ENCODE measurements at places on chromosomes 5 and 9.
A peak's percentile ranks its signal among the peaks of the same experiment; 100 is the strongest.

- no peak for DNase-seq
Measured at GRCh38 chr5:175463641-175464040, 14.7 kb upstream of the SFXN1 start.

GRCh38 chr5:109038209-109038840 is 290.6 kb downstream of the FER start:
- DNase-seq: peak; percentile 49

DNA sequence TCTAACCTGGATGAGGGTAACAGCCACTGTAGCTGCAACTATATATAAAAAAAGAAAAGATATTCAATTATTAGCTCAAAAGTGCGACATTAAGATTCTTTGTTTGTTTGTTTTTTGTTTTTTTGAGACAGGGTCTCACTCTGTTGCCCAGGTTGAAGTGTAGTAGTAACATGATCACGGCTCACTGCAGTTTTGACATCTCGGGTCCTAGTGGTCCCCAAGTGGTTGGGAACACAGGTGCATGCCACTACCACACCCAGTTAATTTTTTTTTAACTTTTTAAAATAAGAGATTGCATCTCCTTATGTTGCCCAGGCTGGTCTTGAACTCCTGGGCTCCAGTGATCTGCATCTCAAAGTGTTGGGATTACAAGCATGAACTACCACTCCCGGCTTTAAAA is 61.8 kb downstream of the MEF2C start:
- DNase-seq: no peak

DNA sequence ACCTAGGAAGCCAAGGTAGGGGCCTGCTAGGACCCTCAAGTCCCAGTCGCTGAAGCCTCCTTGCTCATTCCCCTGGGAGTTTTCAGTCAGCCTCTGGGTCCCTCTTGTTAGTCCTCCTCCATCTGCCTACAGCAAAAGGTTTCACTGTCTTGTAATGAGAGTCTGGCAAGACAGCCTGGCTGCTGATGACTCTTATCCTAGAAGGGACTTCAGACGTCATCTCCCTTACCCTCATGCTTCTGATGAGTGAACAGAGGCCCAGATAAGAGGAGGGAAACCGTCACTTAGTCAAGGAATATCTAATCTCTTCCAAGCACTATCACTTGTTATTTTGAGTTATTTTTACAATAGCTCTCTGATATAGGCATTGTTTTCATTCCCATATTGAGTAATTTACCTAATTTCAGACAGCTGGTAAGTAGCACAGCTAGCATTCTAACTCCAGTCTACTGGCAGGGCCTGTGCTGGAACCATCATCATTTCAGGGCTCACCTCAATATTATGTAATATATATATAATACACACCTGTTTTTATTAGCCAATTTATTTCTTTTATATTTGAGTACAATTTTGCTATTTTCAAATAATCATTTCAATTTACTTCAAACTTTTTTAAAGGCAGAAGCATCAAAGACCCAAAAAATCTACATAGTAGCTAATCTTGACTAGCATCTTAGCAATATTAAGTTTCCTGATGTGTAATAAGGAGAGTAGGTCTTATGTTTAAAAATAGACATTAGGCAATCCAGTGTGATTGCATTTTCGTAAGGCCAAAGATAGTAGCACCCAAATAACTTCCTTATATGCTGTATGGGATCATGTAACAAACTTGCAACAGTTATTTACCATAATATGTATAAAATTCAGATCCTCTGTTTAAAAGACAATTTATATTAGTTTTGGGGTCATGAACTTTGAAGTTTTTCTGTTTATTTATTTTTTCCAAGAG is 7.9 kb downstream of the CMYA5 start:
- DNase-seq: peak; percentile 26

- no peak for DNase-seq
Measured at GRCh38 chr9:130473566-130473965, 28.8 kb downstream of the ASS1 start.

DNA sequence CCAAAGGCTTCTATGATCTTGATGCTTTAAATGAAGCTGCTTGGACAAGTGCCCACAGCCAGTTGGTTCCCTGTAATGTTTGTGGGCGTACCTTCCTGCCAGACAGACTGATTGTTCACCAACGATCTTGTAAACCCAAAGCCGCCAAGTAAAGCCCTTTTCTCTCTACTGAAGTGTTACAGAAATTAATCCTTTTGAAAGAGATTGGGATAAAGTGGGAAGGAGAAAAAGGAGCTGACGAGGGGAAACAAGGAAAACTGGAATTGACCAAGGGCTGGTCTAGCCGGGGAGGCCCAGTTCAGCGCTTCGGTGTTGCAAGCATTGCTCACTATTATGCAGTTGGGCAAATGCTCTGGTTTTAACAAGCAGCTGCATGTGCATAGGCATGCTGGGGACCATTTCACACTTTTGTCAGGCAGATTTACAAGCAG is 53.2 kb downstream of the ZNF474 start:
- DNase-seq: peak; percentile 98

- DNase-seq: peak; percentile 50
Measured at GRCh38 chr9:133477992-133478850, 678 bp downstream of the SLC2A6 start.

DNA sequence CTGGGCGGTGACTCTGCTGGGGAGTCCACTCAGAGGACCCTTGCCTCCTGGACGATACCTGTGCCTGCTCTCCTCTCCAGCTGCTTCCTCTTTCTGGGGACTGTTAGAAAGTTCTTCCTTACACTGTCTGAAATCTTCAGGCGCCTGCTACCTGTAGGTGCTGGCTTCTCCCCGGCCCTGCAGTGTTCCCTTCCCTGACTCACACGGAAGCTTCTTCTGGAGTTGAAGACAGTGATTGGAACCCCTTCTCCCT is 562 bp downstream of the GSN start:
- peak; percentile 56 for DNase-seq

DNA sequence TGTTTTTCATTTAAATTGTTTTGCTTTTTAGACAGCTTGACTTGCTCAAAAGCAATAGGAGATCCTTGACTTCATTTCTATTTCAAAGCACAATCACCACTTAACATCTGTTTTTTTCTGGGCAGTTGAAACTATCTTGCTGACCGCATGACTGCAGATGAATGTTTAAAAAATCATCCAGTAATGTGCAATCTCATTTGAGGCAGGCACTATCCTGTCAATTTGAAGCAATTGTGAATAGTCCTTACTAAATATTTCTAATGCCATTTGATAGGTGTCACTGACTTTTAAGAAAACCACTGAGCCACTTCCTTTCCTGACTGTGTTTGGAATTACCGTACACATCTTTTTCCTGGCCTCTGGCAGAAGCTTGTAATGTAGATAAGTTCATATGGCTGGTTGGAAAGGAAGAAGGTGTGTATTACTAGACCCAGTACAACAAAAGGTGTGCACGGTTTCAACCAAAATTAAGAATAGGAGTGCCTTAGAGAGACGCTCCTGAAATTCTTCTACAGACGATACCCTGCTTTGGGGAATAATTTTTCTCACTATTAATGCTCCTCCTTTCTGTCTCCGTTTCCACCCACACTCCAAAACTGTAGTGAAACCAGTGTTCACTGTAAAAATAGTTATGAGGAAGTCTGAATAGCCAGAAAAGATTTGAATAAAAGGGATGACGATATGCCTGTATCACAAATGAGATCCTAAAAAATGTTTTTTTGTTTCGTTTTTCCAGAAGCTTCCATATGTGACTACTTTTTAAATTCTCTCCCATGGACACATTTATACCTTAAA is 136.7 kb upstream of the MOCS2 start:
- peak; percentile 88 for DNase-seq

DNA sequence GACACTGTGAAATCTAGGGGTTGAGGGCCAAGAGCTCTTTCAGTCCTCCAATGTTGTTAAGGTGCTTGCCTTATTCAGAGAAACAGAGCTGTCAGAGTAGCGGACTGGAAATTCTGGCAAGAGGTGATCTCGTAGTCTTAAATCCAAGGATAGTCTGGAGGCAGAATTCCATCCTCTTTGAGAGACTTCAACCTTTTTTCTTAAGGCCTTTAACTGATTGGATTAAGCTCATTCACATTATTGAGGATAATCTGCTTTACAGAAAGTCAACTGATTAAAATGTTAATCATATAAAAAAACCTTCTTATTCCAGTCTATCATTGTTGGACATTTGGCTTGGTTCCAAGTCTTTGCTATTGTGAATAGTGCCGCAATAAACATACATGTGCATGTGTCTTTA is 243.1 kb upstream of the COX7C start:
- no peak for DNase-seq

- DNase-seq: no peak
Measured at GRCh38 chr5:147621016-147621415, 111.1 kb upstream of the DPYSL3 start.

DNA sequence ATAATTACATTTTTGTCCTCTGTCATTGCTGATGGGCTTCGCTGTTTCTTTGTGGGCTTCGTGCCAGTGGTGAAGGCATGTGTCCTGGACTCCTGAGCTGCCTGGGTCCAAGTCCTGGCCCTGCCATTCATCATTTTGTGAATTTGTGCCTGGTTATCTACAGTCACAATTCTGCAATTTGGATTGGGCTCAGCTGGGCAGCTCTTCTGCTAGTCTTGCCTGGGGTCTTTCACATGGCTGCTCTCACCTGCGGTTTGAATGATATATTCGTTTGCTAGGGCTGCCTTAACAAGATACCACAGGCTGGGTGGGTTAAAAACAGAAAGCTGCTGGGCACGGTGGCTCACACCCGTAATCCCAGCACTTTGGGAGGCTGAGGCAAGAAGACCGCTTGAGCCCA is 192.7 kb upstream of the IER5L start:
- no peak for DNase-seq

DNA sequence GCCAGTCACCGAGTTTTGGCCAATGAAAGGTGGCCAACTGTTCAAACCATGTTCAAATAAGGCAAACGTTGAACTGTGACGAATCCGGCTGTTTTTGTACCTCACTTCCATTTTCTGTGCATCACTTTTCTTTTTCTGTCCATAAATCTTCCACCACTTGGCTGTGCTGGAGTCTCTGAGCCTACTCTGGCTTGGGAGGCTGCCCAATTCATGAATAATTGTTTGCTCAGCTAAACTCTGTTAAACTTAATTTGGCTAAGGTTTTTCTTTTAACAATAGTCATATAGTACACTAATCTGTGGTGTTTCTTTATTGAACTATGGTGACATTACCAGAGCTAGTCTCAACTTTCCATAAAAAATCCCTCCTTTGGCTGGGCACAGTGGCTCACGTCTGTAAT is 11.3 kb downstream of the NIM1K start:
- no peak for DNase-seq

GRCh38 chr9:131111854-131112311 is 13.5 kb upstream of the NUP214 start:
- DNase-seq: no peak

Data from epithelial cell of esophagus (primary cell).